ENCODE measurements at places on chromosomes 11 and 22.

DNA sequence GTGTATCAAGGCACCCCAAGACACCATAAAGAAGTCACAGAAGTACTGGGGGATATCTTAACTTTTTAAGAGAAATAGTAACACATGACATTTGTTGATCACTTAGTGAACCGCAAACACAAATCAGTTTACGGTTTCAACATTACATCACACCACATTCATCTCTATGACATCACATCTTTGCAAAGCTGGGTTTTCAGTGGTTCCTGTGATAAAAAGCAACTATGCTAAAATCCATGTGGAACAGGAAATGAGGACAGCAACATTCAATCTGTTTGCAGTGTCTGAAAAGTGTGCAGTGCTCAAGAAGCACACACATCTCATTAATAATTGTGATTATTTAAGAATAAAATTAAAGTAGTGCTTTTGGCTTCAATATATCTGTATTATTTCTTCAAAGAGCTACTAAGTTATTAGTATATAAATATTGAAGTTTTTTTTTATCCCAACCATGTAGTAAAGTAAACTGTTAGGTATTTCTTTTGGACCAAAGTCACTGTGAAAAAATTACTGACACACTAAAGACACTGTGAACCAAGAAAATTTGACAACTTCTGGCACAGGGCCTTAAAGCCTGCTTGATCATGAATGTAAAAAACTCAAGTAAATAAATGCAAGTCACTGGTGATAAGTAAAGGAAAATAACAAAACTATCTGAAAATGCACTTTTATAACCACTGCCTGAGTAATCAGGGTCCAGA, 156.0 kb upstream of the SOX6 start:
- no peak for DNase-seq

DNA sequence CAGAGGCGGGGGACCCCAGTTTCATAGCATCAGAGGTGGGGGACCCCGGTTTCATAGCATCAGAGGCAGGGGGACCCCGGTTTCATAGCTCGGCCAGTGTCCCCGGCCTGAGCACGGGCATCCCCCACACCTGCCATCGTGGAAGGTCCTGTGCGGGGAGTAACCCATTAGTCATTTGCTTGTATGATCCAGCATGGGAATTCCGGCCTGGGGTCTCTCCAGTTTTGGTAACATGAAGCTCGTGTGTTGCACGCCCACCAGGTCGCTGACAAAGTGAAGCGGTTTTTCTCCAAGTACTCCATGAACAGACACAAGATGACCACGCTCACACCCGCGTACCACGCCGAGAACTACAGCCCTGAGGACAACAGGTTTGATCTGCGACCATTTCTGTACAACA, 29.0 kb upstream of the KRTAP5-7 start:
- no peak for DNase-seq

DNA sequence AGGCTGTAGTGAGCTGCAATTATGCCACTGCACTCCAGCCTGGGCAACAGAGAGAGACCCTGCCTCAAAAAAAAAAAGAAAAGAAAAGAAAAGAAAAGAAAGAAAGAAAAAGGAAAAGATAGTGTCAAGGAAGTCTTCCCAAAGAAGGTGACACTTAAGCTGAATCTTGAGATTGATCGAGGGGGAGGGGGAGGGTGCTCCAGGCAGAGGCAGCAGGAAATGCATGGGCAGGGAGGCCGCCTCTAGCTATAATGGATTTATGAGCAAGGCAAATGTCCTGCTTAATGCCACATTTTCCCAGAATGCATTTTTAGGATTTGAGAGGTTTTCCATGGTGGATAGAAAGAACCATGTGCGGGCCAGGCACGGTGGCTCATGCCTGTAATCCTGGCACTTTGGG, 13.8 kb upstream of the DDB2 start:
- no peak for DNase-seq

- no peak for DNase-seq
Measured at GRCh38 chr11:117986981-117987574, 884 bp downstream of the IL10RA start.

DNA sequence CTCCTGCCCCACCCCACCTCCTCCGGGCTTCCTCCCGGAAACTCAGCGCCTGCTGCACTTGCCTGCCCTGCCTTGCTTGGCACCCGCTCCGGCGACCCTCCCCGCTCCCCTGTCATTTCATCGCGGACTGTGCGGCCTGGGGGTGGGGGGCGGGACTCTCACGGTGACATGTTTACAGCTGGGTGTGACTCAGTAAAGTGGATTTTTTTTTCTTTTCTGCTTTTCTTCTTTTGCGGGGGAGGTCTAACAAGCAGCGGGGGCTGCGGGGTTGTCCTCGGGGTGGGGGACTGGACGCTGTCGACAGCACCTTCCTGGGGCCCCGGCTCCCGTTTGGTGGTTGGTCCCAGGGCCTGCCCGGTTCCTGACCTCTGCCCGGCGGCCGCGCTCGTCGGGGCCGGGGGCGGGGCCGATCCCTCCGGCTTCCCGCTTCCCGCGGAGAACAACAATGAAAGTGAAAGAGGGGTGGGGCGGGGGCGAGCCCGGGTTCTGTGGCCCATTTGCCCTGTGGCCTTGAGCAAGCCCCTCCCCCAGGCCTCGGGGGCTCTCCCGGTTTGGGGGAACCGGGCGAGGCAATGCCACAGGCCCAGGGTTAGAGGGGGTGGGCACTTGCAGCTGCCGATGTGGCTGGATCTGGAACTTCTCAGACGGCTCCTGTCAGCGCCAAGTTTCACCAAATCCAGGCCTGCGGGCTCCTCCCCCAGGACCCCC, 975 bp upstream of the MDK start:
- DNase-seq: peak; percentile 67

GRCh38 chr22:34709641-34710040, 356.3 kb upstream of the ISX start:
- no peak for DNase-seq

GRCh38 chr11:44824300-44824704, 97.5 kb downstream of the TSPAN18 start:
- DNase-seq: no peak
